Sigmoid colon (tissue), 7 donors: ENCODE measurements at places on chromosomes 2 and 18. TPM values are rescaled to one million over a fixed set of nuclear protein-coding genes. Genes with fewer than 3 reads are reported as not detected.

GRCh38 chr2:44952806-44953498 is 11.4 kb downstream of the SIX3 start:
- no peak for DNase-seq

GRCh38 chr2:129742415-129743180 is 236.9 kb upstream of the RAB6C start:
- DNase-seq: no peak

GRCh38 chr2:134712736-134713135 is 6.1 kb downstream of the TMEM163 start:
- DNase-seq: no peak

Gene NAB1
- 102 TPM for total RNA-seq

Gene OTOF
- 0.71 TPM for total RNA-seq
